Activated CD4-positive, CD25-positive, alpha-beta regulatory T cell treated with anti-CD3 and anti-CD28 coated beads, Interleukin-2, amount 50 U/mL, for 16 hours (primary cell): ENCODE measurements at places on chromosomes 6 and 20.

GRCh38 chr6:87431263-87431662 lies 23.5 kb downstream of the CFAP206 start:
- no peak for DNase-seq

- DNase-seq: no peak
These were observed 300.1 kb downstream of the HACE1 start for GRCh38 chr6:104559435-104560202.

- no peak for DNase-seq
These were observed 194.7 kb upstream of the PMEPA1 start for GRCh38 chr20:57904314-57905105.

DNA sequence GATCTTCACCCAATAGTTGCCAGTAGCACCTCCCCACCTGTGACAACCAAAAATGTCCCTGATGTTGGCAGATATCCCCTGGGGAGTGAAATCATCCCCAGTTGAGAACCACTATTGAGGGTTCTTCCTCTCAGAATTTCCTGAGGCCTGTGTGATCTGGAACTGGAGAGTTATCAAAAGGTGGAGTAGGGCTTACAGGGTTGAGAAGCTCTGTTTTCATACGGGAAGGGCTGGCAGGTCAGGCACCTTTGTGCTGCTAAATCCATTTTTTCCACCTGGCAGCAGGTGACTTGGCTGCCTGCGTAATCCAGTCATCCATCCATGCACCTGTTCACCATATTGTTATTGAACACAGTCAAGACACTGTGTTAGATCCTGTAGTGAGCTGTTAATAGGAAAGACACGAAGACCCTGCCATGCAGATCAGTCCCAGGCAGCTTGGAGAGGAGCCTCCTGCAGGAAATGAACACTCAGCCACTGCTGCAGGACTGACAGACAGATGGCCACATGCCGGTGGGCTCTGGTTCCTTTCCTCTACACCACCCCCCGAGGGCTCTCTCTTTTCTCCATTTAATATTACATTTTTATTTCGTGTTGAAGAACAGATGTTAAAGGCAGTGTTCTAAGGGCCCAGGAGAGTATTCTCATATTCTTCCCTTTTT lies 5.4 kb downstream of the DUSP22 start:
- DNase-seq: no peak

GRCh38 chr6:168248148-168248620 lies 71.4 kb downstream of the DACT2 start:
- no peak for DNase-seq

DNA sequence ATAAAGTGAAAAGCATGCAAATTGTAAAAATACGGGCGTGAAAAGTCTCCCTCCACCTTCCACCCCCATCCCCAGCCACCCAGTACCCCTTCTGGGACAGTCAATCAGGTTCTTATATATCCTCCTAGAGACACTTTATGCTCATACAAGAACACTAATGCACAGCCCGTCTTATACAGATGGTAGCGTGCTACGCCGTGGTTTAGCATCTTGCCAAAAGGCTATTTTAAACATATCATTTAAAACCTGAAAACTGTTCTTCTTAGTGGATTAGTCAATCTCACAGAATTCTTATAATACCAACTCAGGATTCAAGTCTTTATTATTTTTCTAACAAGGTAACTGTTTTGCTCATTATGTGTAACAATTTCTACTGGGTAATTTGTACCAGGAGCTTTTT lies 57.2 kb upstream of the MRPS10 start:
- DNase-seq: no peak

- peak; percentile 42 for DNase-seq
These were observed 1.1 kb downstream of the CITED2 start for GRCh38 chr6:139373154-139373927.

DNA sequence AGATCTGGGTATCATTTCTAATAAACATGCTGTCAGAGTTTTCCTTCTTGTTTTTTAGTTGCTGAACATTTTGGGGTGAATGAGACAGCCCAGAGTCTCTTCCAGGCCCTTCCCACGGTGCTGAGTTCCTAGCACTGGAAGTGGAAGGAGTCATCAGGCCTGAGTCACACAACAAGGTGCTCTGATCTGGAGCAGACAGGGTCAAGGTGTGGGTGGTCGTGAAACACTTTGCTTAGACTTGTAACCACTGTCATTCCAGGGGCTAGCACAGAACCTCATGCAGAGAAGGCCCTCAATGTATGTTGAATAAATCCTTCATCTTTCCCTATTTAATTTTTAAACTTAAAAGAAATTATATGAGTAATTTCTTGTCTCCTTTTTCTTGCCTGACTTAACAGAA lies 60.6 kb downstream of the TXLNB start:
- no peak for DNase-seq

GRCh38 chr20:51306521-51307358 lies 235.8 kb downstream of the NFATC2 start:
- DNase-seq: peak; percentile 55

GRCh38 chr6:169978615-169979161 lies 227.3 kb downstream of the ERMARD start:
- DNase-seq: no peak

- no peak for DNase-seq
These were observed 129.7 kb downstream of the PRDM13 start for GRCh38 chr6:99736302-99736701.

- DNase-seq: no peak
These were observed 52.5 kb upstream of the CCN2 start for GRCh38 chr6:132003516-132004178.

DNA sequence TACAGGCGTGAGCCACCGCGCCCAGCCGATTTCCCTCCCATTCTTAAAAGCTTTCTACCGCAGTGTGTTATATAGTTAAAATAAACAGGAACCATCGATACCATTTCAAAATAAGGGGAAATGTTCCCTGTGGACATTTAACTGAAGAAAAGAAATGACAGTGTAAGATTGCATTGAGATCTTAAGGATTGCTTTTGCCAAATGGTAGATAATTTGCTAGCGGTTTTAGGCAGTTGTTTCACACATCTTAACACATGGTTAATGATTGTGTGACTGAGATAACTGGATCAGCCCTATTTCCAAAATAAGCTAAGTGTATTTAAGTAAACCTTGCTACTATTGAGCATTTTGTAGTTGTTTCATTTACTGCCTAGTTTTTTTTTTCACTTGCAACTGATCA lies 15.6 kb downstream of the STX16 start:
- DNase-seq: no peak

DNA sequence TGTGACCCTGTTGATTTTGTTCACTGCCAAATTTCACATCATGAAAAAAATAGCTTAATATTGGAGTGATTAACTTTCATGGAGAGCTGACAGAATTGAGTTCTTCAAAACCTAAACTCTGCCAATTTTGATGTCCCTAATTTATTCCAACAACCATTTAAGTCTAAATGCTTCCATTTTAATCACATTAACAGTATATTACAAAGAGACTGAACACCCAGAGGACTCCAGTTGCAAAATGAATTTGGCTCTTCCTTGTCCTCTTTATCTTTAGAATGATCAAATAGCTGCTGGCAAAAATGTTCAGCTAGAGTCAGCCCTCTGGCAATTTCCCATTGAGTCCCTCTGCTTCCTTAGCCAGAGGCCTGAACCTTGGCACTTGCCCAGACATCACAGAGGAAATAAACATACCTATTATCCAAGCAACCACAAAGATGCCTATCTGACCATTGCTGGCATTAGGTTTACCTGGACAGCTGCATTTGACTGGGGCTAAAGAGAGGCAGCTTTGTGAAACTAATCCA lies 299.0 kb upstream of the STXBP5 start:
- DNase-seq: no peak

DNA sequence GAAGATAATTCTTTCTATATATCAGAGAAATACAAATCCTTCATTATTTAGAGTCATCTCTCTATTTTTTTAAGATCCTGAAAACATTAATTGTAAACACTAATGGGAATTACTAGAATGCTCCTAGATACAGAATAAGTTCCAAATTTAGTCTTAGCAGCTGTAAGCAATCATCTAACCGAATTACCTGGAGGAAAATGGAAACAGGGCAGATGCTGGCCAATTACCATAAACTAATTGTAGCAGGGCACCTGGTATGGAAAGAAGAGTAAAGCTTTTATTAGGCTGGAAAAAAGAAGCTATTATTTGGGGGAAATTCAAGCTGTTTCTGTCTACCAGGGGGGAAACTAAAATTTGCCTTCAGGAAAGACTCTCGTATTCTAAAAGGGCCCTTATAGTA lies 257.5 kb downstream of the MMUT start:
- no peak for DNase-seq
